Stimulated activated CD4-positive, alpha-beta T cell treated with anti-CD3 and anti-CD28 coated beads, Interleukin-4, amount 100 ng/mL, for 48 hours (primary cell): ENCODE measurements at places on chromosomes 7 and 10.

DNA sequence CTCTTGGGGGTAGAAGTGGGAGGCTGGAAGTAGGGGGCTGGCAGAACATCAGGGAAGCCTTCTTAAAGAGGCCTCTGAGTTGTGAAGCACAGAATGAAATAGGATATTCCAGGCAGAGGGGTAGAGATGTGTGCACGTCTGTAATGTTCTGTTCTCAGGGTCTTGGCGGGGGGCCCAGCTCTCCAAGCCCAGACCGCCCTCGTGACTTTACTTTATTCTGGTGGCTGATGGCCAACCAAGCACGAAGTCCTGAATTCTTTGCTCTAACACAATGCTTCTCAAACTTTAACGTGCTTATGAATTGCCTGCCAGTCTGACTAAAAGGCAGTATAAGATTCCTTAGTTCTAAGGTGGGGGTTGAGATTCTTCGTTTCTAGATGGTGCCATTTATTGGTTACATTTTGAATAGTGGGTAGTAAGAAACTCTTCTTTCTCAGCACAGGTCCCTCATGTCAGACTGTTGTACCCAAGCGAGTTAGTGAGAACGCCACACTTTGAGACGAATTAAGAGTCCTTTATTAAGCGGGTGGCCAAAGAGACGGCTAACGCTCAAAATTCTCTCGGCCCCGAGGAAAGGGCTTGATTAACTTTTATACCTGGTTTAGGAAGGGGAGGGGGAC is 8.2 kb downstream of the PRXL2A start:
- DNase-seq: no peak

- DNase-seq: no peak
These were observed 72.0 kb downstream of the PARP12 start for GRCh38 chr7:139990571-139991268.

DNA sequence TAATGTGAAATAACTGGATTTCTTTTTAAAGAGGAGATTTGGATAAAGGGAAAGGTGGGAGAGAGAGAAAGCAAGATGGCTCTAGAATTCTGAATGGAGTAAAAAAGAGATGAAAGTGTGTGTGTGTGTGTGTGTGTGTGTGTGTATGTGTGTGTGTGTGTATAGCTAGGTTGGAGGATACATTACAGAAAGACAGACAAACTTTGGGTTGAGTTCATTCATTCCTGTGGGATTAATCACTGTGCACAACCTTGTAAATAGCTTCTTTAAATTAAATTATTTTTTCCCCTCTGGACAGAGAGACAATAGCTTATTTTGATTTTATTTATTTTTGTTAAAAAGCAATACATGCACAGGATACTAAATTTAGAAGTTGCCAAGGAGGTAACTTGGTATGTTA is 7.5 kb downstream of the ASB4 start:
- no peak for DNase-seq

GRCh38 chr7:123271231-123271630 is 71.5 kb upstream of the SLC13A1 start:
- no peak for DNase-seq

DNA sequence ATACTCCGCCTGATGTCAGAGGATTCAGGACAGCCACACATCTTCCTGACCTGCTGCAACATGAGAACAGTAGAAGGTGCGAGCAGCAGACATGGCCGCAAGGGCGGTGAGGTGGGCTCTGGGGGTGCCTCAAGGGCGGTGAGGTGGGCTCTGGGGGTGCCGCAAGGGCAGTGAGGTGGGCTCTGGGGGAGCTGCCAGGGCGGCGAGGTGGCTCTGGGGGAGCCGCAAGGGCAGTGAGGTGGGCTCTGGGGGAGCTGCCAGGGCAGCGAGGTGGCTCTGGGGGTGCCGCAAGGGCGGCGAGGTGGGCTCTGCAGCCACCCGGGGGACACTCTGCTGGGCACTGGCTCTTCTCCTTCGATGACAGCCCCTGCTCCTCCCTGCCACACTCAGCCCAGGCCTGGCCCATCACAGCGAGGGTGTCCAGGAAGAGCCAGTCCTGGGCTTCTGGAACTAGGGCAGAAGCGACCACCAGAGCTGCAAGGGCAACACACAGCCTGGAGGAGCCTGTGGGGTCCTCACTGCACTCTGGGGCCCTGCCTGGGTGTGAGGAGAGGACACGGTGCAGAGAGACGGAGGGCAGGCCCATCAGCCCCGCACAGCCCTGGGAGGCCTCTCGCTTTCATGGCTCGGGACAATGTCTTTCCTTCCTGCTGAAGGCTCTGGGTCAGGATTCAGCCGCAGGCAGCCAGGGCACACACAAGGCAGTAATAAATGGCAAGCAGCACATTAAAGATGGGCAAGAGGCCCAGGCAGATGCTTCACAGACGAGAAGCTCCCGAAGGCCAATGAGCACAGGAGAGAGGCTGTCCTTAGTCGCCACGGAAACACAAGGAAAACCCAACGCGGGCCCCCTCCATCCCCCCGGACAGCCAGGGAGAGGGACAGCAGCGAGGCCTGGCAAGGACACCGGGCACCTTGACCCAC is 42.5 kb downstream of the STK32C start:
- DNase-seq: no peak
